GM20000 (cell line): ENCODE measurements at places on chromosomes 7 and 10.
A peak's percentile ranks its signal among the peaks of the same experiment; 100 is the strongest.

DNA sequence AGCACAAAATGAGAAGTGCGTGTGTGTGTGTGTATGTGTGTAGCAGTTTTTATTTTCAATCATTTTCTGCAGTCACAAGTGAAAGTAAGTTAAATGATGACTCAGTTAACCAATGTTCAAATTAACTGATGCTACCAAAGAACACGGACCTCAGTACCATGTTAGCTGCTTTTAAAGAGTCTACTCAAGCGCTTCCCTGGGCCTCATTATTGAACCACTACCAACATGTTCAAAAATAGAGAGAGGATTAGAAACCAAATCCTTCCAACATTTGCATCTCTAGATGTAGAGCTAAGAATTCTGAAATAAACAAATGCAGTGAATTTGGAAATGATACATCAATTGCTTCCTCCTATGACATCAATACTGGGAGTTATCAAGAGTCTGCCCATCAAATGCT is at the start of gene TAS2R39:
Gene TAS2R39 (plus strand): TSS at position 396 of the 400 bp plus-strand sequence. CDS start 0 bp downstream, at position 396.
- DNase-seq: no peak

- no peak for DNase-seq
Observed at GRCh38 chr7:84999450-84999849, 187.4 kb downstream of the SEMA3D start.

- no peak for DNase-seq
Observed at GRCh38 chr10:72626444-72626754, 520 bp upstream of the MICU1 start.

DNA sequence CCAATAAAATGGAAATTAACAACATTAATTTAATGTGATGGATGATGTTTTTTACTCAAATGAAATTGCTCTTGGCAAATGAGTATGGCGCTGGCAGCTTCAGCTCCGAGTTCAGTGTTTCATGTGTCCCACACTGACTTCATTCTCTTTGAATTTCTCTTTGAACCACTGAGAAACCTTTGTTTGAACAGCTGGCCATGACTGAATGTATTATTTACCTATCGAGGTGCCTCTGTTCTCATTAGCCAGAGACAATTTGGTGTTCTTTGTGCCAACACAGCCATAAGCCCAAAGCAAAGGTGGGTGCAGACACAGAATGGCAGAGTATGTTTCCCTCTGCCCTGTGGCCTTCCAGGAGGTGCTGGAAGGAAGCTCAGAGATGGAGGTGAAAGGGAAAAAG is 42.1 kb downstream of the TMEM178B start:
- DNase-seq: no peak

GRCh38 chr10:49679480-49679893 is at the start of gene C10orf53:
TSS of gene C10orf53 (plus strand) at chr10:49679651. CDS start at chr10:49679698, 47 bp downstream.
- DNase-seq: peak; percentile 70

- no peak for DNase-seq
Observed at GRCh38 chr7:12133865-12134264, 77.2 kb upstream of the TMEM106B start.

DNA sequence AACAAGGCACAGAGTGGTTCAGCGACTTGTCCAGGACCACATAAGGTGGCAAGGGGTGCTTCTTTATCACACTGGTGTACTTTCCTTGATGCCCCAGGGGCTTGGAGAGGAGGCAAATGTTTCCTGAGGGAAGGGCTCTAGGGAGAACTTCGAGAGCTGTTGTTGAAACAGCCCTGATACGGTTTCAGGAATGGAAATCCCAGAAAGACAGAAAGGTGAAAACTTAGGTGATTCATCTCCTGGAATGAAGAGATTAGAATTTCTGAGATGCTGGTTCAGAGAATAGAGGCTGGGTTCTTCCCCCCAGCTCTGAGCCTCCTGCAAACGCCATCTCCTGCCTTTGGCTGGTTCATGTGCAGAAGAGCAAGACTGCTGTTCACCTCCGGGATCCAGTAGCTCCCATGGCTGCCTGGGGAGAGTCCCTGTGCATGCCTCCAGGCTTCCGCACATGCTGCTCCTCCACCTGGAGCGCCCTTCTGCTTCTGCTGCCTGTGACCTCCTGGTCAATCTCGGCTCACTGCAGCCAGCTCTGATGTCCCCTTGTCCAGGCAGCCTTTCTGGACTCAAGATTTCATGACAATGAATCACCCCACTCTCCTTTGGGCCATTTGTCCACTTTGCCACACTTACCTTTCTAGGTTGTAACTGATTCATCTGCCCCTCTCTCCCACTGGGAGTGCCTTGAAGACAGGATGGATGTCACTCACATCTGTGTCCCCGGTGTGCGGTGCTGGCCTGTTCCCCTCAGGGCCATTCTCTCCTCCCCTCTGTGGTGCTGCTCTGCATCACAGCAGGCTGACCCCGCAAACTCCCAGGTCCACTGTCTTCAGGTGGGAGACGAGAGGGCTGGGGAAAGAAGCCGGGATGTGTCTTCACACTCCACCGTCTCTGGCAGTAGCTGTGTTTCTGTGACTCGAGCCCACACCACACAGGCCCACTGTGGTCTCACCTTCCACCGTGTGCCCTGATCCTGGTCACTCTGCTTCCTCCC is 3.6 kb upstream of the CDH23 start:
- DNase-seq: no peak

DNA sequence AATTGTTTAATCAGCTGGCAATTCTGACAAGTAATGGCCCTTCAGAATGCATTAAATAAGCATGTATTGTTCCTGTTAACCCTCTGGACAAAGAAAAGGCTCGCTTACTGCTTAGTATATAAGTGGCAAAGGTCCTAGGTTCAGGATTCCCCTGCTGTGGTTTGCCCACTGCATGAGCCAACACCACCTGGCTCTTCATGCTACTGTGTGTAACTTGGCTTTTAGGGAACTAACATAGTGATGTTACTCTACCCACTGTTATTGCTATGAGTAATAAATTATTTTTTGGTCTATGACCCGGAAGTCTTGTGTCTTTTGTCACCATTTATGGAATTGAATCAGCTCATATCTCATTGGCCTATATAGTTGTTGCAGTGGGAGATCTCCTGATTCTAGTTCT is 791.7 kb upstream of the PHF14 start:
- no peak for DNase-seq

- DNase-seq: no peak
Observed at GRCh38 chr10:33410860-33411234, 76.4 kb upstream of the NRP1 start.

DNA sequence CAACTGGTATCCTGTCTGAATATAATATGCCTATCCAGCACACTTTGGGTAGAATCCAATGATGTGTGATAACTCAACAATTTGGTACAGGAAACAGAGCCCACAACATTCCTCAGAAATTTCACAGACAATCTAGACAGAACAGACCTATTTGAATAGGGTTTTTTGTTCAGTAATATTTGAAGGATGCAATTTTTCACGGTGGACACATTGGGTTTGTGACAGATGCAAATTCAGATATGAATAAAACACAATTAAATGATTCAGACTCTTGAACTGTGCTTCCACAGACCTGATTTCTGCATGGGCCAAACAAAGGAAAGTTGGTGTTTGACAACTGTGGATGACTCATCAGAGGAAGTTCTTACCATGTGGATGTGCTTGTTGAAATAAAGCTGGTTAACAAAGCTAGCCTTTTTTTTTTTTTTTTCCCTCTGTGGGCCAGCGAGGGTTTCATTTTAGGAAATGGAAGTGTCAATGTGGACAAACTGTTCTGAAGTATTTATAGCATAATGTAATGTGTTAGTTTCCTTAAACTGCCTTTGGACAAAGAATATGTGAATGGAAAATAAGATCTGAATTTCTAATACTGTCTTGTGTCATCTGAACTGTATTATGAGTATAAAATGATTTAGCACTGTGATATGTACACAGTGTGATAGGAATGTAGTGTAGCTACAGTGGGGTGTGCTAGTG is 43.2 kb upstream of the FAM133B start:
- no peak for DNase-seq

DNA sequence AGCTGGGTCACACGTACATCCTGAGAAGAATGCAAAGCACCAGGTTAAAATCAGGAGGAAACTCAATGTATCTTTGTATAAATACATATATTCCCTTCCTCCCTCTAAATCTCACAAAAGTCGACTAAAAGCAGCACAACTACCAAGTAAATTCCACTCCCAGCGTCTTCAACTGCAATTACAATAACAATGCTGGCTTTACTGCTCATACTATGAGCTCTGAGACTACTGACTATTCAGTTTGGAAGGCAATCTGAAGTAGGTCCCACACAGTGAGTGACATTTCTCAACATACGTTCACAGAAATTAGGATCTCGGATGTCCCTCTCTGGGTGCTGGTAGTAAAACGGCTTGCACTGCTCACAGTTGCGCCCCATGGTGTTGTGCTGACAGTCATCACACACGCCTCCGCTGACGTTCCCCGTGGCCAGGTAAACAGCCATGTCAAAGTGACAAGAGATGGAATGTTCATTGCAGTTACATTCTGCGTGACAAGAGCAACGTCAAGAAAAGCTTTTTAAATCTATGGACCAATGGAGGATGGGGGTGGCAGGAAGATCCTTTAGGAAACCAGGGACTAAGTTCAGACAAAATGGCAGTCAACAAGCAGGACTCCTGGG is 27.5 kb downstream of the LAMB1 start:
- no peak for DNase-seq

GRCh38 chr10:78604286-78604685 is 464.5 kb upstream of the ZMIZ1 start:
- DNase-seq: no peak

GRCh38 chr10:21424459-21424861 is 101.0 kb downstream of the SKIDA1 start:
- DNase-seq: no peak

- DNase-seq: peak; percentile 13
Observed at GRCh38 chr7:155681663-155682062, 37.2 kb downstream of the RBM33 start.

DNA sequence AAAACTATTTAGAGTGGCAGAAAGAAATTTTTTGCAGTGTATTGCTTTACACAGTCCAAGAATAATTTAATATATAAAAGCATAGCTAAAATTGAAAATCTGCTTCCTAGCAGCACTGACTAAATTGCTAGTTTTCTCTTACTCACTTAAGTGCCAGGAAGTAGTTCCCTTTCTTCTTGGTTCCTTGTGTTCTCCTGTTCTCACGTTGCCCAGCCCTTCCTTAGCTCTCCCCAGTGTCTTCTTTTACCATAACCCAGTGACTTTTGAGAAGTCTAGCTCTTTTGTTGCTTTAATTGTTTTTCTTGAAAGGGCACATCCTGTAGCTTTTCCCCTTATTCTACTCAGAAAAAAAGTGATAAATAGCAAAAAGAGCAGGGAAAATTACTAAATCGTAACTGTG is 215.5 kb downstream of the THSD7A start:
- no peak for DNase-seq

DNA sequence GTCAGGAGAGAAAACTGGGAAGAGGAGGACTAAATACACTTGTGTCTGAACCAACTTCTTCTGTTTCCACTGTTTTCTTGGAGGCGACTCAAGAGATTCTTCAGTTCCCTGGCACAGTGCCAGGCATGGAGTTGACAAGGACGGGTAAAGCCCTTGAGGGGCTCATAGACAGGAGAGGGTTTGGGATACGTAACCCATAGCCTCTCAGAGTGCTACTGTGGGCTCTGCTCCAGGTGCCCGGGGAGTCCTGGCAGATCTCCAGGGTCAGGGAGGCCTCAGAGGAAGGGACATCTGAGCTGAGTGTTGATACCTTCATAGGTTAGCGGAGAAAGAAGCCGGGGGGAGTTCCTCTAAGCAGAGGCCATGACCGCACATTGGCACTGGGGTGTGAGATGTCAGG is 42.0 kb downstream of the GALNT17 start:
- no peak for DNase-seq

- no peak for DNase-seq
Observed at GRCh38 chr10:65968871-65969270, 957.0 kb upstream of the LRRTM3 start.

DNA sequence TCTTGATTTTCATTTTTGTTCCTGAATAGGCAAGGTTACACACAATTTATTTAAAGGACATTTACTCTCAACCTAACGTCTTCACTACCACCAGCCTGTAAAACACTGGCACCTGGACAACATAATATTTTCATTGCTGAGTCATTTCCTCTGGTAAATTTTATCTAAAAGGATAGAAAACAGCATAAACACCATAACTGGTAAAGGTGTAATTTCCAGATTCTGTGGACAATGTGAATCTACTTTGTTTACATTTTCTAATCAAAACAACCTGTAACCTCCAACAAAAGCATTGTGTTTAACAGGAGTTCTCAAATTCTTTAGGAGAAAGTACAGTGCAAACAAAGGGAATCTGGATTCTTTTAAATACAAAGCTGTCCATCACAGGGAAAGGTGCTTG is 472.0 kb upstream of the AKR1E2 start:
- no peak for DNase-seq

- DNase-seq: no peak
Observed at GRCh38 chr10:99858849-99859248, 76.4 kb downstream of the ABCC2 start.
